ENCODE measurements at places on chromosomes 6 and 20. TPM values are rescaled to one million over a fixed set of nuclear protein-coding genes. Genes with fewer than 3 reads are reported as not detected.

The TUBB2B gene
- 57.5 TPM for polyA plus RNA-seq

The CD109 gene
- 12.3 TPM for polyA plus RNA-seq

DNA sequence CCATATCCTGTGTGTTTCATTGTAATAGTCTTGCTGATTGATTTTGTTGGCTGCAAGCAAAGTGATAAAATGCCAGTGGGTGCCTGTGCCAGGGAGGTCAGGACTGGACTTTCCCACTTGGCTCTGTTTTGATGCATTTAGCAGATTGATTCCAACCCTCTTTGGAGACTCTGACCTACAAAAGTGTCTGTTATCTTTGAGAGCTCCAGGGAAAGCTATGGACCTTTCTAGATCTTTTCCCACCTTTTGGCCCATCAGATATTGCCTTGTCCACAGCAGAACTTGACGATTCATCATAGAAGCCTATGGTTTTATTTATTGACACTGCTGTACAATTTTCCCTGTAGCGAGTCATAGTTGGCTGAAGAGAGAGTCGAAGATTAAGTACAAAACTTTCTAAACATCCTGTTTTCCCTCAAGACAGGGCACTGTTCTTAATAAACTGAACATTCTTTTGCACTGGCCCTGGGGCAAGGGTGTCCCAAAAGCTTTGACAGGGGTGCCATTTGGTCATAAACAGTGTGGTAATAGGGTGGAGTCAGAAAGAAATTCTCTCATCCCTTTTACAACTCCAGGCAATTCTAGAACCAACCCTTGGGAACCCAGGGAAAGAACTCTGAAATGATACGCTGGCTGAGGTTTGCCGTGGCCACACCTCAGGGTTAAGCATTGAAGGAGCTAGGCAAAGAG is 53.7 kb downstream of the E2F3 start:
- DNase-seq = no peak

The RSPO4 gene
- 0.28 TPM for polyA plus RNA-seq

GRCh38 chr6:16041327-16041726 is 87.6 kb upstream of the MYLIP start:
- no peak for DNase-seq

GRCh38 chr6:39204160-39204495 is 25.1 kb downstream of the KCNK5 start:
- no peak for DNase-seq

- DNase-seq = no peak
These were observed 55.7 kb downstream of the AFG1L start for GRCh38 chr6:108350528-108350927.

GRCh38 chr6:170461556-170462365 is 91.3 kb downstream of the PSMB1 start:
- DNase-seq = no peak

The SFTA2 gene
- not detected for polyA plus RNA-seq

The PDYN gene
- polyA plus RNA-seq = not detected

- no peak for DNase-seq
These were observed 469.7 kb downstream of the CDKAL1 start for GRCh38 chr6:21003780-21004541.

DNA sequence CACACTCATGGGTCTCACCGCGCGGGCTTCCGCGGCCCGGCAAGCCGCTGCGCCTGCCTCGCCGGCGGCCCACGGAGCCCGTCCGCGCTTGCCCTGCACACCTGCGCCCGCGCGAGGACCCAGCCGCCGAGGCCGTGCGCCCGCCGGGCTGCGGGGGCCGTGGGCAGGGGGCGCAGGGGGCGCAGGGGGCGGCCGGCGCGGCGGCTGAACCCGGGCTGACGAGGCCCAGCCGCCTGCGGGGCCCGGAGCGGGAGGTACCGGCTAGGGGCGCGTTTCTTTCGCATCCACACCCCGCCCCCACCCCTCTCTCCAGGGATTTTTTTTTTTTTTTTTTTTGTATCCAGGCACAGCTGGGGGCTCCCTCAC is 43.8 kb upstream of the OSTM1 start:
- DNase-seq = no peak

The SOX18 gene
- 19.6 TPM for polyA plus RNA-seq

DNA sequence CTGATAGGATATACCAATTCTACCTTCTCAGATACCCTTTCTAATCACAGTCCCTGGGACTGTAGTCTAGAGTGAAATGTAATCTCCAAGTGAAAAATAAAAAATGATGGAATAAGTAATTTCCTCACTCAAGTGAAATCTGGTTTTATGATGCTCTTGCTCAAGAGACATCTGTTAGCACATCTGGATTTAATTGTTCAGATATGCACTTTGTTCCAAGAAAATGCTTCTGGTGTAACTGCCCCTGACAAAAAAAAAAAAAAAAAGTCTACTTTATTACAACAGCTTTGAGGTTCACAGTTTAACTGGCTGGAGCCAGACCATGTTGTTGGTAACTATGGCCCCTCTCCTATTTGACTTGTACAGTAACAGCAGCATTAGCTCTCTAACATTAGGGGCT is 251.8 kb downstream of the BTBD9 start:
- peak; percentile 65 for DNase-seq

GRCh38 chr6:134774201-134774638 is 175.7 kb downstream of the ALDH8A1 start:
- DNase-seq = no peak
